ENCODE measurements at places on chromosomes 6 and 20.

GRCh38 chr6:53086302-53086701 is 21.1 kb downstream of the FBXO9 start:
- DNase-seq = no peak

DNA sequence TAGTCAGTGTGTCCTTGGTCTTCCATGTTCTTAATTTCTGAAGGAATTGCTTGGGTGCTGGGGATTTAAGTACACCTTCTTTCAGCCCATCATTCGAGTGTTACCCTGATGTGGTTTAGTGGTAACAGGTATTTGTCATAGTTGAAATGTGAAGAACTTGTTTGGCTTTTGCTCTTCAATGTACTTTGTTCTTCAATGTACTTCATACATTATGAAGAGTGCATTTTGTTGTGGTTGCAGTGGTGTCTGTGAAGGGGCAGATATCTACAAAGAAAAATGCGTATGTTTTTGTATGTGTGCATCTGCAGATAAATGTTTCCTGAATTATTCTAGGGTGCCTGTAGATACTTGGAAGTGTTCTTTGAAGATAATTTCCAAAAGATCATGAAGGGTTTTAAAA is 111.2 kb upstream of the SUPT3H start:
- no peak for DNase-seq

GRCh38 chr20:20367575-20368417 is at the start of gene INSM1:
INSM1 (plus strand) TSS chr20:20368104; CDS start chr20:20368268, 164 bp downstream.
- no peak for DNase-seq

DNA sequence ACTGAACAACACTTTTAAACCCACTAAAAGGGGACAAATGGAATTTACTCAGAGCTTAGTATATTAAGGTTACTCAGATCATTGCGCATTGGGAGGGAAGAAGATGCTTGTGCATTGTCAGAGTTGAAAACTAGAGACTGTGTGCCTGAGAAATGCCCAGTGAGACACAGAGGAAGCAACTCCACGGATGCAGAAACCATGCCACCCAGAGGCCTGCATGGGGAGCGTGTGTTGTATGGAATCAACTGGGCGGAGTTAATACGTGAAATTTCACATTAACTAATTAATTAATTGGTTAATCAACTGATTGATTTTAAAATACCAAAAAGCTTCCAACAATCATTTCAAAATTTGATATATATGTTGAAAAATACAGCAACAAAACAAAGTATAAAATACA is 391.6 kb downstream of the PLCB1 start:
- no peak for DNase-seq

GRCh38 chr20:44247586-44248409 is 690 bp downstream of the GDAP1L1 start:
- no peak for DNase-seq

Measured in NK-92 treated with Interleukin-12 subunit alpha and Interleukin-12 subunit beta, amount 100 ng/mL, for 24 hours (cell line).